ENCODE measurements at places on chromosomes 11 and 22.

GRCh38 chr22:35914665-35915476 is 113.8 kb downstream of the RBFOX2 start:
- DNase-seq: peak; percentile 11

DNA sequence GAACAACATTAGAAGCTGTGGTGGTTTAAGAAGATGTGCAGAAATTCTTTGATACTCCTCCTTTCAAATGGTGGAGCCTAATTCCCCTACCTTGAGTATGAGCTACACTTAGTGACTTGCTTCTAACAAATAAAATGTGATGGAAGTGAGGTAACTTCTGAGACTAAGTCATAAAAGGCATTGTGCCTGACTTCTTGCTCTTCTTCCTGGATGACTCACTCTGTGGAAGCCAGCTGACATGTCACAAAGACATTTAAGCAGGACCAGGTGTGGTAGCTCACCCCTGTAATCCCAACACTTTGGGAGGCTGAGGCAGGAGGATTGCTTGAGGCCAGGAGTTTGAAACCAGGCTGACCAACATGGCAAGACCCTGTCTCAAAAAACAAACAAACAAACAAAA is 3.9 kb upstream of the PLA2G3 start:
- DNase-seq: no peak

- DNase-seq: peak; percentile 34
These were observed 27.4 kb upstream of the ST14 start for GRCh38 chr11:130131961-130132850.

- no peak for DNase-seq
These were observed 188.7 kb downstream of the CTTN start for GRCh38 chr11:70587075-70587389.

- DNase-seq: no peak
These were observed 2.0 kb upstream of the CEP126 start for GRCh38 chr11:101912823-101913284.

DNA sequence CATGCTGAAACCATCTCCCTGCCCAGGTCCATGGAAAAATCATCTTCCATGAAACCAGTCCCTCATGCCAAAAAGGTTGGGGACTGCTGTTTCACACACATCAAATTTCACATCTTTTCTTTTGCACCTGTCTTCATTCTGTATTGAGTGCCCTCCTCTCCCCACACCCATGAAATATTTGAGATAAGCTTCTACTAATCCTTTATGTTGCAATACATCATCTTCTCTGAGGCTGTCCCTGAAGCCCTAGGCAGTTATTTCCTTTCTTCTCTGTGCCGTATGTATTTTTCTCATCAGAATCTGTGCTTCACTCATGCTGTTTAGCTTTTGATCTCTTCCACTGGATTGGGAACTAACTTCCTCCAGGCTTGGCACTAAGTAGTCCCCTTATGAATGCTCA is 40.0 kb upstream of the RRM1 start:
- no peak for DNase-seq

DNA sequence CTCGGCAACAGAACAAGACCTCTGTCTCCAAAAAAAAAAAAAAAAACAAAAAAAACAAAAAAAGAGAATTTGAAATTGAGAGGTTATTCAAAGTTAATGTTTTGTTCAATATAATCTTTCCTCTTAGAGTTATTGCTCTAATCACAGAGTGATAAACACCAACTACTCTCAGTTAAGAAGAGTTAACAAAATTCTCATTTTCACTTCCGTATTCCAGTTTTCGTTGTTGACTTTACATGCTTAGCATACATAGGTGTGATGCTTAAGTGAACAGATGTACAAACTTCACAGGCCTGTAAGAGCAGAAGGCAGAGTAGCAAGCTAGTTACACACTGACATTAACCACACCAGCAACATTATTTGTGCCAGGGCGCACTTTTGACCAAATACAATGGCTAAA is 12.3 kb downstream of the EIF4ENIF1 start:
- DNase-seq: no peak
